ENCODE measurements at places on chromosomes 11 and 22. TPM values are rescaled to one million over a fixed set of nuclear protein-coding genes. Genes with fewer than 3 reads are reported as not detected.

The SLC5A4 gene
- total RNA-seq, result not detected

The MFNG gene
- not detected for total RNA-seq

The ZNF280A gene
- total RNA-seq, result not detected

The NOX4 gene
- 0.71 TPM for total RNA-seq

The TEX12 gene
- total RNA-seq, result not detected

The MUC5AC gene
- not detected for total RNA-seq

The ARHGAP20 gene
- total RNA-seq, result 1.2 TPM

Data from myometrial cell (primary cell).